NB4 (cell line): ENCODE measurements at places on chromosomes 5 and 9.

DNA sequence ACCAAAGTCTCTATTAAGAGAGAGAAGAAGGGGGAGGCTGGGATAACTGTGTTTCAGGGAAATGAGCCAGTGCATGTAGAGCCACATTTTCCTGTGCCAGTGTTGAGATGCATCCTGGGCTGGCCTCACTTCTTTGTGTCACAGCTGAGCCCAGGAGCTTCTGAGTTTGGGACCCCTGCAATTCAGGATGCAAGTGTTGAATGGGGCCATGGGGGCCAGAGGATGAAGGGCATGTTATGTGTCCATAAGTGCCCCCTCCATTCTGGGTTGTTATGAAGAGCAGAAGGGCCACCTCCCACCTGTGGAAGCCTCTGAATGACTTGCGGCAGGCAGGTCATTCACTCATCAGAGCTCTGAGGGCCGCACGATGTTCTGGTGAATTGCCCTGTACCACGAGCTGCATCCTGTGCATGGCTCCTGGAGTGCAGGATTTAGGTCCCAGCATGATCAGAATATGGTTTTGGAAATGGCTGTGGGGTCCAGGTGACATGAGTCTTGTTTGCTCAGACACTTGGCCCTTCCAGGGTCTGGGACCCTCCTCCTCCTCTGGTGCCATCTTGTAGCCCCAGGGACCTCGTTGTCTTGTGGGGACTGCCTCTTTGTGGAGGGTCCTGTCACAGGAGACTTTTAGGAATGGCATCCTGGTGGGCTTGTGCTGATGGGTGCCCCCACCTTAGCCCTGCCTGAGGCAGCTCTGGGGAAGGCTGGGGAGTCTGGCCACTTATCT, 115.4 kb upstream of the PITX1 start:
- no peak for DNase-seq

DNA sequence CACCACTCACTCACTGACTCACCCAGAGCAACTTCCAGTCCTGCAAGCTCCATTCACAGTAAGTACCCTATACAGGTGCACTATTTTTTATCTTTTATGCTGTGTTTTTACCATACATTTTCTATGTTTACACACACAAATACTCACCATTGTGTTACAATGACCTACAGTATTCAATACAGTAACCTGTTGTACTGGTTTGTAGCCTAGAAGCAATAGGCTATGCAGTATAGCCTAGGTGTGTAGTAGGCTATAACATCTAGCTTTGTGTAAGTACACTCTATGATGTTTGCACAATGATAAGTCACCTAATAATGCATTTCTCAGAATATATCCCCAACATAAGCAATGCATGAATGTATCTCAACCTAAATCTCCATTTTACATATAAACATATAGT, 541.1 kb downstream of the NR2F1-AS1 start:
- no peak for DNase-seq

GRCh38 chr5:96054311-96055030, 92.8 kb upstream of the ELL2 start:
- no peak for DNase-seq

- DNase-seq: no peak
Measured at GRCh38 chr9:10000669-10001068, 612.1 kb downstream of the PTPRD start.

DNA sequence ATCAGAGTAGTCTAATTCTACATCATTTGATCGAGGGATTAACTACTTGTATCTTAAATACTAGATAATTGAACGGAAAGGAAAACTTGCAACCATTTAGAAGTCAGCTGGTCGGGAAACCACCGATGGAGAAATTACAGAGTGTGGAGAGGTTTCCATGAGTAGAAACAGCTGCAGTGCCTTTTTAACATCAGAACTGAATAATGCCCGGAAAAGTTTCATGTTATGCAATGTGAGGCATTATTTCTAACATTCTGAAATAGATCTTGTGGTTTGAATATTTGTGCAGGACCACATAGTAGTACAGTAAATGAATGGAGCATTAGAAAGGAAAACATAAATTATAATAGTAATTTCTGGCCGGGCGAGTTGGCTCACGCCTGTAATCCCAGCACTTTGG, 88.1 kb upstream of the RNF180 start:
- no peak for DNase-seq

- DNase-seq: no peak
Measured at GRCh38 chr9:123974471-123974870, 37.1 kb upstream of the LHX2 start.

GRCh38 chr5:73286896-73287295, 113.9 kb downstream of the TMEM174 start:
- no peak for DNase-seq

- no peak for DNase-seq
Measured at GRCh38 chr9:135095470-135096407, 8.3 kb downstream of the OLFM1 start.

- no peak for DNase-seq
Measured at GRCh38 chr5:89117124-89117644, 234.2 kb upstream of the MEF2C start.

GRCh38 chr5:55620766-55621160, 86.0 kb upstream of the PLPP1 start:
- no peak for DNase-seq

DNA sequence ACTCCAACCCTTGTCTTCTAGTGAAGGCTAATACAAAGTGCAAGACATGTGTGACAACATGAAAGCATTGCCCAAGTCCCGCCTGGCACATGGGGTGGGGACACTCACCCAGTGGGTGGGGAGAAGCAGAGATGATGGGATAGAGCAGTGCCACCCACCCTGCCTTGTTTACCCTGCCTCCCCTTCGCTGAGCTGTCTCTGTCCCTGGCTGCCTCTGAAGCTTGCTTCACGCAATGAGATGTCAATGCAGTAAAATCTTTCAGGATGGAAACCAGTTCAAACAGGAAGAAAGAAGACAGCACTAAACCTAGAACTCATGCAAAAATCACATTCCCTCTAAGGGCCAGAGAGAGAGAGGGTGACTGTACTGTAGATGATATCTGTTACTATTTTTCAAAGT, 148.0 kb downstream of the INSYN2B start:
- peak; percentile 37 for DNase-seq

GRCh38 chr5:153555420-153556114, 65.1 kb downstream of the GRIA1 start:
- no peak for DNase-seq

DNA sequence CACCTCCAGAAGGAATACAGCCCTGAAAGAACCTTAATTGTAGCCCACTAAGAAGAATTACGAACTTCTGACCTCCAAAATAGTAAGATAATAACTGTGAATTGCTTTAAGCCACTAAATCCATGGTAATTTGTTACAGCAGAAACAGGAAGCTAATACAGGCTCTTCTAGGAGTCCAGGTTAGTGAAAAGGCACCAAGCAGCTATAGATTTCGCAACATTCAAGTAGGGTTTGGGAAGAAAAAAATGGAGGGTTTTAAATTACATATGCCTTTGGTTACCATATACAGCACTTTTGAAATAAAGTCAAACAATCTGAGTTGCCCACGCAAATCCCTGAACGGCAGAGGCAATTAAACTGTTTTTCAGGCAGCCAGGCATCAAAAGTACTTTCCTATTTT, 1.7 kb upstream of the ACTL7A start:
- peak; percentile 27 for DNase-seq

DNA sequence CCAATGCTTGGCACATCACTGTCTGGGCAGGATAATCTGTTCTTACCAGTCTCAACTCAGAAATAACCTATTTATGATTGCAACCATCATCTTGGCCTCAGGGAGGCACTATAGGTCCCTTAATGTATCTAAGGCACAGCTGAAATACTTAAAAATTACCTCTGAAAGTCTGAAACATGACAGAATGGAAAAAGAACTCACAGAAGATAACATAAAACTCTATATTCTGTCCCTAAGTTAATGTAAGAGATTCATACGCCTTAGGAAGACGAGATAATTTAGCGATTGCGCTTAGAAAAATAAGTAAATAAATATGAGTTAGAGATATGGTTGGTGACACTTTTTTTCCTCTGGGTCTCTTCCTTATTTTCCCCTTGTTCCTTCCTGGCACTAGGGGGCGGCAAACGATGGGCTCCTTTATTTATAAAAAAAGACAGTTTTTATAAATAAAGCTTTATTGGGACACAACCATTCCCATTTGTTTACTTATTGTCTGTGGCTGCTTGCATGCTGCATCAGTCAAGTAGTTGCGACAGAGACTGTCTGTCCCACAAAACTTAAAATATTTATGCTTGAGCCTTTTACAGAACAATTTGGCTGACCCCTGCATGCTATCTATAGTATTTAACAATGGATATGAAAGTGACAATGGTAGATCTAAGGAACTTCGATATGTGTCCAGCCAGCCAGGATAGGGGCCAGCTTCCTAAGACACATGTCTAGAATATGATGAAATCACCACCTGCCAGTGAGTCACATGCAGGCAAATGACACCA, 79.6 kb downstream of the PDE4D start:
- peak; percentile 80 for DNase-seq

DNA sequence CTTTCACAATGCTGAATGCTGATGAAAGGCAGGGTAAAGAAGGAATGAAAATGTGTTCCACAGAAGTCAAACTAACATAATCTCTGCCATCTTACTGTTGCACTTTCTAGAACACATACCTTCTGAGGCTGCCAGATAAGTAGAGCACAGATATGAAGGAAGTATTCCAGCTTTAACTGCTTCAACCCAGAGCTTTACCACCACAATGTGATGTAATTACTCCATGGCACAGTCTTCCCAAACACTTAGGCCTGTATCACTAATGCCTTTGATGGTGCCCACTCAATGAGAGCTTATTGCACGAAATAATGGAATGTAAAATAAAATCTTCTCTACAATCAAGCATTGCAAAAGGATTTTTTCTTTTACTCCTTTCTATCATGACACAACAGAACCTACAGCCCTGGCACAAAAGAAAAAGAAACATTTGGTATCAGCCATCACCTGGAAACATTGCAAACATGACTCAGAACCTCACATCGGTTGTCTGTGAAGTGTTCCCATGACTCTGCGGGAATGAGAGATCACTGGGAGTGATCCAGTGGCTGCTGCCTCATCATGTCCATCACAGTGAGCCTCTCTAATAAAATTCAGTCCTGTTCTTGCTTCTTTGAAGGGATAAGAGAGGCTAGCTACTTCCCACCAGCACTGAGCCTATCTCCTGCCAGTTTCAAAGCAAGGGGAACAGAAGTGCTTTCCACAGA, 385.8 kb downstream of the EFNA5 start:
- DNase-seq: no peak

DNA sequence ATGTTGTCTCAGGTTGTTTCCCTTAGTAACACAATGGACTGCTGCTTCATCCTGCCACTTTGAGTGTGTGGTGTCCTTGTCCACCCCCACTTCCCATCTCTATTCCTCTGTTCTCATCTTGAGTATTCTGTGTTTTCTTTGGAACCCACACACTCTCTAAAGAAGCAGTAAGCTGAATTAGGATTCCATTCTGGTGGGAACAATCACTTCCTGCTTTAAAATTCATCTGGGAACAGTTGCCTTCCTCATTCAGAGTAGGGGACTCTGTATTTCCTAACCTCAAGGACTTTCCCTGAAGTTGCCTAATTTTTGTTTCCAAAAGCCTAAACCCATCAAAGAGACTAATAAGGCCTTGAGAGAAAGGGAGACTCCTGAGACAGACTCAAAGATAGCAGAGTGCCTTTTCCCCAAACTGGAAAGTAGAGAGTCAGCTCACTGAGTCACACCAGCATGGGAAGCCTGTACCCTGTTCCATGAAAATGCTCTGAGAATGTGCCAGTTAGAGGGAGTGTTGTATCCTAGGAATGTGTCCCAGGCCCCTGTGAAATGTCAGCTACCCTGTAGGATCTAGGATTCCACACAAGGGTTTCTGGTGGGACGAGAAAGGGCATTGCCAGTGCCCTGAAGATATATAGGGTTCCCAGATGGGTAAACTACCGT, 63.6 kb downstream of the CCDC192 start:
- no peak for DNase-seq

DNA sequence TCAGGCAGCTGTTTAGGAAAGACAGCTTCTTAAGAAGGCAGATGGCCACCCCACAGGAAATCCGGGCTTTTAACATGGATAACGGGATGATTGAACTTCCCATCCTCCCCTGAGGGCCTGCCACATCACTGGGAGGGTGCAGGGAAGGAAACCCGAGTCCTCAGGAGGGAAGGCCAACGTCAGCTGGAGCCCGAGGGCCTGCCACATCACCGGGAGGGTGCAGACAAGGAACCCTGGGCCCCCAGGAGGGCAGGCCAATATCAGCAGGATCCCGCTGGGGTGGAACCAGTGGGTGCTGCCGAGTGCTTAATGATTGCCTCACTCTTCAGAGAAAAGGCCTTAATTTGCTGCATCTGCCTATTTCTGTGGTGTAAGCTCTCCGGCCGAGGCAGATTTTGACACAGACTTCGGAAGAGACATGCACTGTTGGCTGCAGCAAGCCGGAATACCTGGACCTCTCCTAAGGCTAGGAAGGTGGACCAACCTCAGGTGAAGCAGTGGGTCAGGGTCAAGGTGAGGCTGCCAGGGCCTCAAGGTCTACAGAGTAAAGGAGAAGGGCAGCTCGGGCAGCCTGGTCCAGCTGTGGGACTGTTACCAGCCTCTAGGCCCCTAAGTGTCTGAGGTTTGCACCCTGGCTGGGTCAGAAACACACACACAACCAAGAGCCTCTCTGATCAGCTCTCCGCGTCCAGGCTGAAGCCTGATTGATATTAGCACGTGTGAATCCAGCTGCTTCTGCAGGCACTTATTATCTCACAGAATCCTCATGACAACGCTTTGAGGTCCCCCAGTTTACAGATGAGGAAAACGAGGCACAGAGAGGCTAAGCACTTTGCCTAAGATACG, 14.8 kb upstream of the COL5A1 start:
- DNase-seq: no peak

DNA sequence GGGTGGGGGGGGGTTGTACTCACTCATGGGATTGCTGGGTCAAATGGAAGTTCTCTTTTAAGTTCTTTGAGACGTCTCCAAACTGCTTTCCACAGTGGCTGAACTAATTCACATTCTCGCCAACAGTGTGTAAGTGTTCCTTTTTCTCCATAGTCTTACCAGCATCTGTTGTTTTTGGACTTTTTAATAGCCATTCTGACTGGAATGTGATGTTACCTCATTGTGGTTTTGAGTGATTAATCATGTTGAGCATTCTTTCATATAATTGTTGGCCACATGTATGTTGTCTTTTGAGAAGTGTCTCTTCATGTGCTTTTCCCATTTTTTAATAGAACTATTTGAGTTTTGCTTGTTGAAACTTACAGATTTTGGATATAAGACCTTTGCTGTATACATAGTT, 94.9 kb upstream of the PLPPR1 start:
- no peak for DNase-seq

DNA sequence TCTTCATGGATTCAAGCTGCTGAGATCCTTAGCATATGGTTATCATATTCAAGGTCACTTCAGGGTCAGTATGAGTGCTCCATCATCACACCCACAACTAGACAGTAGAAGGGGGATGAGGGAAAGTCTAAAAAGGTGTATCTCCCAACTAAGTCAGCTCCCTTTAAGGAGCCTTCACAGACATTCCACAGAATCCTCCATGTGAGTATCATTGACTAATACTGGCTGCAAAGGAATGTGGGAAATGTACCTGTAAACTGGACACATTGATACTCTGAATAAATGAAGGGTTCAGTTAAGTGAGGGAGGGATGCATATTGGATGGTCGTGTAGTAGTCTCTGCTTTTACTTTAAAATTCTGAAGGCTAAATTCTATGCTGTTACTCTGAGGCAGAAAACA, 330.7 kb downstream of the LRRC70 start:
- DNase-seq: no peak
